ENCODE measurements at places on chromosomes 4 and X. TPM values are rescaled to one million over a fixed set of nuclear protein-coding genes. Genes with fewer than 3 reads are reported as not detected.

The SMIM43 gene
- not detected for total RNA-seq

- DNase-seq, result no peak
Observed at GRCh38 chr4:82223715-82224114, 150.1 kb downstream of the HNRNPD start.

- no peak for DNase-seq
Observed at GRCh38 chrX:23786268-23786815, 3.4 kb downstream of the SAT1 start.

DNA sequence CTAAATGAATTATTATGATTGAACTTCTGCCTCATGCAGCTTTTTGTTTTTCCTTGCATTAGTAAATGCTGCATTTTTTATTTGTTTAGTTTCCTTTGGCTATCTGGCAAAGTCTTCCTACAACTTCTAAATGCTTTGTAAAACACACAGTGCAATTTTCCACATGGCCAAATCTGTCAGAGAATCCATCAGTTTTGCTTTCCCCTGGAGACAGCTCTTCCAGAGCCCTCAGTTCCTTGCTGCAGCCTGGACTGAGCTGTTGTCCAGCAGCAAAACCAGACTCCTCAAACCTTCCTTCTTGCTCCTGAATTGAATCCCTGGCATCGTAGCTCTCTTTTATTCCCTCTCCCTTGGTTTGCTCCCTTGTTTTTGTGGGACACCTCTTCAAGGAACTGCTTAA is 42.6 kb downstream of the MED28 start:
- DNase-seq, result no peak
